ENCODE measurements at places on chromosomes 3 and 15.

GRCh38 chr15:60751985-60752952 lies 273.3 kb upstream of the ICE2 start:
- ATAC-seq, result no peak

DNA sequence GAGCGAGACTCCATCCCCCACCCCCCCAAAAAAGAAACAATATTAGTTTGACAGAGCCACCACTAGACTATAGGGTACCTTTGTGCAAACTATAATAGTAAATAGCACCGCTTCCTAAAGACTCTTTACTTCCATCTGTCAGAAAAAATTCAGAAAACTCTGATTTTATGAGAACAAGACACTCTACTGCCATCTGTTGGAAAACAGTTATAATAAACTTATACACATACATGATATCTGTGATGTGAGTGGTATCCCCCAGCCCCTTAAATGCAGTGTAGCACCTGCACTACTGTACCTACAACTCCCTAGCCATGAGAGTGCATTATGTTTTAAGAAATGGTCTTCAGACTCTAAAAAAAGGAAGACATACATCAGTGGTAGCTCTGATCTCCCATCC lies 47.1 kb upstream of the CTDSPL start:
- ATAC-seq, result no peak

- no peak for ATAC-seq
These were observed 154.4 kb downstream of the DNAJB8 start for GRCh38 chr3:128312271-128312670.

DNA sequence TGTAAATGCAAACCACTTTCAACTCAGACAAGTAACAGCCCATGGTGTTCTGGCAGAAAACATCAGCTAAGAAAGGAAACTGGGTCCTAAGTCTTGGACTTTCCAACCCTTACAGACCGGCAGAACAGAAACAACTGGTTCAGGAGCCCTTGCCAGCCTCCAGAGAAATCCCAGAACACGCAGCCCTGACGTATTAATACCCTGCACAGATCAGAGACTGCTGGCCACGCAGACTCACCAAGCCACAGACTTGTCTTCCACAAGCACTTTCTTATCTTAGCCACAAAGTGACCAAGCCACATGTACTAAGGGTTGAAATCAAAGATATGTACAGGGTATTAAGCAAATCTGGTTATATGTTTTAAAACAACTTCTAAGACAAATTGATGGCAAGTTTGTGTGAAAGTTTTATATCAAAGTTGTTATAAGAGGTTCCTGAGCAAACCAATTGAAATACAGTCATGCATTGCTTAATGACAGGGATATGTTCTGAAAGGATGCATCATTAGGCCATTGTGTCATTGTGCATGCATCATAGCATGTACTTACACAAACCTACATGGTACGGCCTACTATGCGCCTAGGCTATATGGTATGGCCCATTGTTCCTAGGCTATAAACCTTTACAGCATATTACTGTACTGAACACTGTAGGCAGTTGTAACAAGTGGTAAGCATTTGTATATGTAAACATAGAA lies 36.8 kb downstream of the BTD start:
- peak; percentile 8 for ATAC-seq

- no peak for ATAC-seq
These were observed 45.5 kb downstream of the SUSD5 start for GRCh38 chr3:33173103-33173502.

DNA sequence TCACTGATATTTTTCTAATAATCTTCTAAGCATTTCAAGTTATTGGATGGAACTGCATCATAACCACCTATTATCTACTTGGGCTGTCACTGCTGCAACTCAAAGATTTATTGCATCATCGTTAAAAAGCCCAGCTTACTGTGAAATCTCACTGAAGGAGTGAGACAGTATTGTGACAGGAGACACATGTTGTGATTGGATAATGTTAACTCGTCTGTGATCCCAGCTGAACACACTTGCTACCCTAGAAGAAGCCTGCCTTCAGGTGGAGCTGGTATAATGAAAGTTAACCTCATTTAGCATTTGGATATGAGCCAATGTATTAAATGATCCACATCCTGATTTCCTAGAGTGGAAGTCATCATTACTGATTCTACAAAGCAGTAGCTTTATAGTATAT lies 138.1 kb downstream of the MAP2K5 start:
- ATAC-seq, result no peak

GRCh38 chr15:49423901-49424550 lies 984 bp downstream of the FGF7 start:
- ATAC-seq, result no peak

DNA sequence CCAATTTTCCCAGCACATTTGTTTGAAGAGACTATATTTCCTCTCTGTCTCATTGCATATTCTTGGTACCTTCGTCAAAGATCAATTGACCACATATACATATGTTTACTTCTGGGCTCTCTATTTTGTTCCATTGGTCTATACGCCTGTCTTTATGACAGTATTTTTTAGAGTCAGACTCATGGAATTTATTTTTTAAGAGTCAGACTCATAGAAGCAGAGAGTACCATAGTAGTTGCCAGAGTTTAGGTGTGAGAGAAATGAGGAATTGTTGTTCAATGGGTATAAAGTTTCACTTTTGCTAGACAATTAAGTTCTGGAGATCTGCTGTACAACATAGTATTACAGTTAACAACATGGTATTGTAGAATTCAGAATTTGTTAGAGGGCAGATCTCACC lies 27.1 kb downstream of the PLA2G4F start:
- no peak for ATAC-seq

GRCh38 chr3:147089286-147089685 lies 317.1 kb downstream of the ZIC4 start:
- ATAC-seq, result no peak

DNA sequence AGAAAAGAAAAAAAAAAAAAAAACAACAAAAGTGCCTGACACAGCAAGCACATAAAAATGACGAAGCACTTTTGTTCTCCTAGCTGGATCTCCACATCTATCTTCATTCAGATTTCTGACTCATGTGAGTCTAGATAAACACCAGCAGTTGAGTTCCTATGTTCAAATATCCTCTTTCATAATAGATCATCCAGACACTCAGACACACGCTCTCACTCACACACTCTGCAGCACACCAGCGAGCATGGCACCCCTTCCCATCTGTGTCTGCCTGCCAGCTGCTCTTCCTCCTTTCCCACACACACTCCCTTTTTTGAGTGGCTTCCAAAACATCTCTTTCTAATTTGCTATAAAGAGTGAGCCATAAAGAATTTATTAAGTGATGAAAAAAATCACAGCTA lies 19.8 kb upstream of the CELF6 start:
- no peak for ATAC-seq

- ATAC-seq, result no peak
These were observed 49.8 kb upstream of the CSPG5 start for GRCh38 chr3:47628426-47628825.

DNA sequence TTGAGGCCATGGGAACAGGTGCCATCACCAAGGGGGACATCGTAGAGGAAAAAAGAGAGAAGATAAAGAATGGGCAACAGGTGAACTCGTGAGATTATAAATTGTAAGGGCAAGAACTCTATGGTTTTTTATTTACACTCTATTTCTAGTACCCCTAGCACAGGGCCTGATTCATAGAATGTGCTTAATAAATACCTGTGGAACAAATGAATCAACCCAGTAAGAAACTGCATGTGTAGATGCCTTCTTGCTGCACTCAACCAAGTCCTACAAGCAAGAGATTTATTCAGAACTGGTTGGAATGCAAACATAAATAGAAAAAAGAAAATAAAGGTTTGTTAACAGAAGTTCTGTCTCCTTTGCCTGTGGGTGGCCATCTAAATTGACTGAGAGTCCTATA lies 18.7 kb upstream of the KPNA1 start:
- peak; percentile 27 for ATAC-seq

GRCh38 chr15:60469893-60470641 lies 8.9 kb downstream of the ICE2 start:
- no peak for ATAC-seq

DNA sequence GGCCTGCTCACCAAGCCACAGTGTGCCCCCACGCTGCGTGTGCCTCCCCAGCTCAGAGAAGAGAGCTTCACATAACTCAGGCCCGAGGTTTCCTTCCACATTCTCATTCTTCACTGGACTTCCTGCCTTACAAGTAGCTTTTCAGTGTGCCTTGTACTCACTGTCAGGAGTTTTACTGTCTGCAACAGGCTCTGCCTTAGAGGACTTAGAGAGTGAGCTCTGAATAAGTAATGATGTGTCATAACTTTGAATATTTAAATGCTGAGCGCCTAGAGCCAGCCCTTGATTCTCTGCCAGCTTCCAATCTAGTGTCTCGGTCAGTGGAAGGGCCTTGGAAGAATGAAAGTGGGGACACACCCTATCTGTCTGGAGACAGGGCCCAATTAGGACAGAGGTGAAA lies 41.8 kb downstream of the ITGB5 start:
- no peak for ATAC-seq

GRCh38 chr3:70861234-70861633 lies 548.8 kb upstream of the MDFIC2 start:
- no peak for ATAC-seq

DNA sequence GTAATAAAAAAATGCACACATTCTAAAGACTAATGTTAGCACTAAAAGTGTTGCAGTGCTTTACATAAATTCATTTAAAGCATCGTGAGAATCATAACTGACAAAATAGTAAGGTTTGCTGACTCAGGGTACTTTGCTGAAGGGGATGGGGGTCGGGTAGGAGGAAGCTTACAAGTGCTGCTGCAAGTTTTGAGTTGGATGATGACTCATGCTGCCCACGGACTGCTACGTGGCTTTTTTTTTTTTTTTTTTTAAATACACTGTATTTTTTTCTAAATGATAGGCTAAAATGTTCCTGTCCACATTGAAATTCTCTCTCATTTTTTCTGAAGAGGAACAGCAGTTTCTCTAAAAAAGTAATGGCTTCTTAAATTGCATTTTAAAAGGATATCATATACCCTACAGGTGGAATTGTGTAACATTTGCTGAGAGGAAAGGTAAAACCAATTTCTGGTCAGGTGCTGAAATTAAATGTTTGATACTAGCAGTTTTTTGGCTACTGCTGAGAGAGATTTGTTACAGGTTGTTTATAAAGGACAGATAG lies 2.2 kb downstream of the MAPK6 start:
- ATAC-seq, result peak; percentile 50

- no peak for ATAC-seq
These were observed 43.0 kb downstream of the CD200R1 start for GRCh38 chr3:112931736-112932521.

DNA sequence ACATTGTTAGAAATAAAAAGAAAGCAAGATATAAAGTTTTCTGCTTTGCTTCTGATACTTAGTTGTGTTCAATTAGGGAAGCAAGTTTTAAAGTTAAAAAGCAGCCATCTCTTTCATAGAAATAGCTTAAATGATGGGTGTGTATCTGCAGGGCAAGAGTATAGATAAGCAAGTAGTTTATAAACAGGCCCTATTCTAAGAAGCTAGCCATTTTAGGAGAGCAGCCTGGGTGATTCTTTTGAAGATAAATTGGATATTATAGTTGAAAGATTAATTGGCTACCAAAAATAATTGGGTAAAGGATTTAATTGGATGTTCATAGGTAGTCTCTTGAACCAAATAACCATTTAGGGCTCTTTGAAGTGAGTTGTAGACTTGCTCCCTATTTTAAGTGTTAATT lies 5.6 kb downstream of the EIF3J start:
- ATAC-seq, result no peak

- no peak for ATAC-seq
These were observed 9.2 kb upstream of the SPRED1 start for GRCh38 chr15:38243278-38244055.

DNA sequence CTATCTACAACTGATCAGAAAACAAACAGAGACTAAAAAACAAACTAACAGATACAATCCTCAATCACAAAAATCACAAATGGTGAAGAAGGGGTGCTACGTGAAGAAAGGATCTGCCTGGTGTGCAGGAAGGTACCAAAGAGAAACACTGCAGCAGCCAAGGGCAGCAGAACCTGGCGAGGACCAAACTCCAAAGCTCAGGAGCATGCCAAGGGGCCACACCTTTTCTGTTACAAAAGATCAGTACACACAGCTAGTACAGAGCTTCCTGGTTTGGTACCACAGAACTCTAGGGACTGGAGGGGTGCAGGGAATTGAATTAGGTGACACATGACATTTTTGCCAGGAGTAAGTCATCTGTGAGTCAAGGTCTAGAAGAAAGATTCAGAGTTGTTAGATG lies 107.4 kb upstream of the GRM7 start:
- ATAC-seq, result no peak

GRCh38 chr3:42508562-42508961 lies 6.1 kb downstream of the VIPR1 start:
- no peak for ATAC-seq

DNA sequence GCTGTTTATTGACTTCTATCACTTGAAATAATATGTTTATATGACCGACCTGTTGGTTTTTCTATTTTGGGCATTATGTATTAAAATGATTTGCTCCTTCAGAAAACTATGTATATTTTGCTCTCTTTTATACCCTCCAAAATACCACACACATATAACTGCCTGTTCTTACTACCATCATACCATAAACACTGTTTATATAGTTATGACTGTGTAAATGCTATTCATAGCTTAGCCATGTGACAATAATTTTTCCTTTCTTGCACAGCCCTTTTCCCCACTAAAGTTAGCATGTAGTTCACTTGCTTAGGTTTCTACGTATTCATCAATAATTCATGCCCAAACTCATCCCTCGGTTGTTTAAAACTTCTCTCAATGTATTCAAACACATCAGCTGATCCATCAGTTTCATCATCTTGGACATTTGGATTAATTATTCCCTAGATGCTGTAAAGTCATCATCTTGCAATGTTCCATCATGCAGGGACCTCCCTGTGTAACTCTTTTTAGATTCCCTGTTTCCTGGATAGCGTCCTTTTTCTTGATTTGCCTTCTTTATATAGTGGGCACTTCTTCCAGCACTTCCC lies 8.2 kb upstream of the RYK start:
- ATAC-seq, result no peak

- no peak for ATAC-seq
These were observed 27.7 kb downstream of the CCDC54 start for GRCh38 chr3:107404727-107405469.

DNA sequence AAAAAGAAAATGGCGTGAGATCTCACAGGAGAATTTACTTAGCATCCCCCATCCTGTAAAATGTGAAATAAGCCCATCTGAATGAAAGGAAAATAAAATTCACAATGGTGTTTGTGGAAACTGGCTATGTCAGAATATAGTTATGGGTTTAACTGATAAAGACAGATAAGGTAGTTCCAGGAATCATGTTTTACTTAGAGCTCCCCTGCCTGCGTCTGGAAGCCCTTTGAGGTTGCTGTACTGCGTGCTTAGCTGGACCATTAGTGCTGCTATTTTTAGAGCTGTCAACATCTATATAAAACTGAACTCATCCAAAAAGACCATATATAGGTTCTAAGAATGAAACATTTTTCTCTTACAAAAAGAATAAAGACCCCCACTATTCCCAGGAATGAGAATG lies 130.8 kb downstream of the LSAMP start:
- no peak for ATAC-seq

- no peak for ATAC-seq
These were observed 50.2 kb downstream of the PDHB start for GRCh38 chr3:58383476-58383875.

GRCh38 chr3:142664819-142665218 lies 59.0 kb upstream of the TRPC1 start:
- no peak for ATAC-seq

GRCh38 chr15:36803773-36804172 lies 224.3 kb downstream of the CDIN1 start:
- ATAC-seq, result no peak

- no peak for ATAC-seq
These were observed 1.6 kb upstream of the IDH3A start for GRCh38 chr15:78147566-78147965.

GRCh38 chr3:43958005-43958770 lies 267.4 kb downstream of the ABHD5 start:
- no peak for ATAC-seq

GRCh38 chr15:56553486-56553885 lies 88.5 kb upstream of the MNS1 start:
- ATAC-seq, result no peak
